Omental fat pad (tissue), 4 donors: ENCODE measurements at places on chromosomes 4 and X. TPM values are rescaled to one million over a fixed set of nuclear protein-coding genes. Genes with fewer than 3 reads are reported as not detected.

- no peak for DNase-seq
Observed at GRCh38 chr4:55781341-55781740, 38.2 kb upstream of the EXOC1L start.

DNA sequence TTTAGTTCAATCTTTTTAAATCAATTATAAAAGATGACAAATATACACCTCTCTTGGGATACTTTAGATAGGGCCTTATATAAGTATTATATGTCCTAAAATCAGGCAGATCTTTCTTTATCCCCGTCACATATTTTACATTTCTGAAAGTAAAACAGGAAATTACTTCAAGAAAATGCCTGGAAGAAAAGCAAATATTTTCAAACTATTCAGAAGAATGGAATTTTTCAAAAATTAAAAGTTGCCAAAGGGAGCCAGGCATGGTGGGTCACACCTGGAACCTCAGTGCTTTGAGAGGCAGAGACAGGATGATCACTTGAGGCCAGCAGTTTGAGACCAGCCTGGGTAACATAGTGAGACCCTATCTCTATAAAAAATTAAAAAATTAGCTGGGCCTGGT is 34.4 kb downstream of the MGARP start:
- DNase-seq, result no peak

- DNase-seq, result no peak
Observed at GRCh38 chr4:92111493-92111892, 192.3 kb upstream of the GRID2 start.

GRCh38 chrX:154057791-154058190 is 38.1 kb upstream of the IRAK1 start:
- no peak for DNase-seq

DNA sequence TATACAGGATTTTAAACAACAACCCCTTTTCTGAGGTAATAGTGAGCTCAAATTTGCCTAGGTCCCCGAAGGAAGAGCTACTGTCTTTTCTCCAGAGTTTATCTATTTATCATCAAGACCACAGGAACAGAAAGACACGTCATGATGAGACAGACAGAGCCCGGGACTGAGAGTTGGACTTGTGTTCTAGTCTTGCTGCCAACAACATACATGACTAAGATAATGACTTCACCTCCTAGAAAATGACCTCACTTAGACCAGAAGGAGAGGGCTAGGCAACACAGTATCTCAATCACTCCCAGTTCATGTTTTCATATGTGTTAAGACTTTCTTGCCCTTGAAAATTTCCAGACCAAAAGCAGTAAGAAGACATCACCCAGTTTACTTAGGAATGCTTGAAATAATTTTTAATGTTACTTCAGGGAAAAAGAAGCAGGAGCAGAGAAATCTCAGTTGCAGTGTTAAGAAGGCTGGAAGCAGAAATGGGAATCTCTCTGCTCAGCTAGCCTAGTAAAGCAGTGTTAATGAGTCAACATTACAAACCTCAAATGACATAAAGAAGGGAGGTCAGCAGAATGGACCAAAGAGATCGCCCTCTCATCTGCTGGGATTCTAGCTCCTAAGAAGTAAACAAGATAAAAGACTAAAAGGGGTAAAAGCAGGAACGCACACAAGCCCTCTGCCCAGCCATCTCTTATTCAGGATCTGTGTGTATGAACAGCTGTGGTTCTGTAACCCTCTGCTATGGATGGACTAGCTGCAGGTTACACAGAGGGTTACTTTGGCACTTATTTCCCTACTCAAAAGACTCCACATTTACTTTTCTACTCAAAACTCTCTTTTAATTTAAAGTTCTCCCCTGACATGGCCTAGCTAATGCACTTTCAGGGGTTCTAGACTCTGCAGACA is 24.8 kb downstream of the PDGFC start:
- no peak for DNase-seq

- no peak for DNase-seq
Observed at GRCh38 chr4:187370918-187371317, 624.7 kb upstream of the ZFP42 start.

GRCh38 chrX:9862525-9862924 is 76.3 kb downstream of the SHROOM2 start:
- DNase-seq, result no peak

- DNase-seq, result no peak
Observed at GRCh38 chr4:128303405-128303785, 15.8 kb upstream of the PGRMC2 start.

DNA sequence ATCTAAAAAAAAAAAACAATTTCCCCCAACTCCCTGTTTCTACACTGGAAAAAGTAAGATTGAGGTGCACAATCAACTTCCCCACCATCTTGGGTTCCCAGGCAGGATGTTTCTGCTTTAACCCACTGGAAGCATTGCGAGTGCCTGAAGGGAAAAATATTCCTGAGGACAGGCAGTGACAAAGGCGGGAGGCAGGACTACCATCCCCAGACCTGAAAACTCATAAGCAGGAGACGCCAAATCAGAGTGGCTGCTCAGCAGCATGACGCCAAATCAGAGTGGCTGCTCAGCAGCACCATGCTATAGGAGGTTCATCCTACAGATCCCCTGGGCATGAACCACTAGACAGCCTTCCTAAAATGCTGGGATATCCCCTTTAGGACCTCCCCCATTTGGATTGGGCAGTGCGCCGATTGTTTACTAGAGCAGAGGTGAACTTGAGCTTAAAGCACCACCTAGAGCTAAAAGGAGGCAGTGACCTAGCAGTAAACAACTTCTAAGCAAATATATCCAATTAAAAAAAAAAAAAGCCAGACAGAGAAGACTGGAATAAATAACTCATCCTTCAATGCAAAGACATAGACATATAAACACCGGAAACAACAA is 35.0 kb upstream of the GK start:
- DNase-seq, result no peak

DNA sequence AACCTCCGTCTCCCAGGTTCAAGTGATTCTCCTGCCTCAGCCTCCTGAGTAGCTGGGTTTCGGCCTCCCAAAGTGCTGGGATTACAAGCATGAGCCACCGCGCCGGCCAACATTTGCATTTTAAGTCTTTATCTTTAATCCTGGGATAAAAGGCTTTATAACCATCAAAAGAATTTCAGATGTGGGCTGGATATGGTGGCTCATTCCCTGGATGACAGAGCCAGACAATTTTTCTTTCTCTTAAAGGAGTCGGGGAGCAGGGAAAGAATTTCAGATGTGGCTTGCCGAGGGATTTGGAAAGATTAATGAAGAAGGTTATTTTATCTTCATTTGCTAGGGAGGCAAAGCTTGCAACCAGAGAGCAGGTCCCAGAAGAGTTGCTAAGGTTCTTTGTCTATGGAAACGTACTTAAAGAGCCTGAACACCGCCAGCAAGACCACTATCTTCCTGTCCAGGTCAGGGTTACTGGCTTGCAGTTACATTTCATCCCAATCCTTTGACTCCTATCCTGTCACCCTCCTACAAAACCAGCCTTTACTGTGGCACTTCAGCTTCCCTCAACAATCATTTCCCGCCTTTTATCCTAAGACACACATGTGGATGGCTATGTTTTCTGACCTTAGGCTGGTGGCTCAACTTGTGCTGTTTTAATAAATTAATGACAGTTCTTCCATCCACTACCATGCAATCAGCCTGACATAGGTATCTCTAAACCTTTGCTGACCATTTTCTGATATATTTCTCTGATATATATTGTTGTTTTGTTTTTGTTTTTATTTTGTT is 3.9 kb upstream of the KLHL8 start:
- no peak for DNase-seq

DNA sequence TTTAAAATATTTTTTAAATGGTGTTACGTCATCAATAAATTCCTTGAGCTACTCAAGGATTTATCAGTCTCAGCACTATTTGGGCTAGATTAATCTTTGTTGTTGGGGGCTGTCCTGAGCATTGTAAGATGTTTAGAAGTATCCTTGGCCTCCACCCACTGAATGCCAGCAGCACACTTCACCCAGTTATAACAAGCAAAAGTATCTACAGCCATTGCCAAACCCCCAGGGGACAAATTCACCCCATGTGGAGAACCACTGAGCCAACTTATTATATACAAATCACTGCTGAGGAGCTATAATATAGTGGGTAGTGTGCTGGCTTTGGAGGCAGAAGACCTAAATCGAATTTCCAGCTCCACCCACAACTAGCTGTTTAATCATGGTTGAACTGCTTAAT is 58.3 kb downstream of the ATP10D start:
- no peak for DNase-seq

GRCh38 chrX:72081605-72082320 is 50.0 kb downstream of the RTL5 start:
- no peak for DNase-seq

DNA sequence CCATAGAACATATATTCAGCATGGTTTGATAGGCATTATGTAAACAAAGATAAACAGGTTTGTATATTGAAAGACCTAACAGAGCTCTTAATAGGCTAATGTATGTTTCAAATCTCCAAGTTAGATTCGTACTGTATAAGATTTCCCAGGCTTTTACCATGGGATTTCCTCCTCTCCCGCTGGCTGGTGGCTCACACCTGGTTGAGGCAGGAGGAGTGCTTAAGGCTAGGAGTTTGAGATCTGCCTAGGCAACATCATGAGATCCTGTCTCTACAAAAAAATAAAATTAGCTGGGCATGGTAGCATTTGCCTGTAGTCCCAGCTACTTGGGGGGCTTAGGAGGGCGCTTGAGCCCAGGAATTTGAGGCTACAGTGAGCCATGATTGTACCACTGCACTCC is 5.4 kb downstream of the CPE start:
- DNase-seq, result no peak

- DNase-seq, result no peak
Observed at GRCh38 chr4:32161392-32161791, 1441.2 kb downstream of the PCDH7 start.

GRCh38 chr4:139658185-139658584 is 7.4 kb upstream of the MGST2 start:
- DNase-seq, result no peak

GRCh38 chr4:77044461-77045150 is 31.2 kb downstream of the CCNI start:
- no peak for DNase-seq

- no peak for DNase-seq
Observed at GRCh38 chr4:21884615-21885014, 64.0 kb downstream of the KCNIP4 start.

- DNase-seq, result no peak
Observed at GRCh38 chrX:150253959-150254620, 109.0 kb upstream of the MAMLD1 start.

DNA sequence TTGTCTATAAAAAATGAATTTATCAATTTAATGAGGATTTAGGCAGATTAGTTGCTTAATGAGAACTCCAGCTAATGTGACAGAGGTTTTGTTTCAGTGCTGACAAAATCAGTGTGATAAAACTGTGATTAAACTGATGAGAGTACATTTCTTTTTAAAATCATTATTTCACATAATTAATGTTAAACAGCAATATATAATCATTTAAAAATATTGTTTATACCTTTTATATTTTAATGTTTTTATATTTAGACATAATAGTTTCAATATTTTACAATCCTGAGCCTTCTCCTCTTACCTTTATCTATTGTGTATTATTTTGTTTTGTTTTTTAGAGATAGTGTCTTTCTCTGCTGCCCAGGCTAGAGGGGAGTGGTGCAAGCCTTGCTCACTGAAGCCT is 47.1 kb upstream of the MAB21L2 start:
- no peak for DNase-seq

DNA sequence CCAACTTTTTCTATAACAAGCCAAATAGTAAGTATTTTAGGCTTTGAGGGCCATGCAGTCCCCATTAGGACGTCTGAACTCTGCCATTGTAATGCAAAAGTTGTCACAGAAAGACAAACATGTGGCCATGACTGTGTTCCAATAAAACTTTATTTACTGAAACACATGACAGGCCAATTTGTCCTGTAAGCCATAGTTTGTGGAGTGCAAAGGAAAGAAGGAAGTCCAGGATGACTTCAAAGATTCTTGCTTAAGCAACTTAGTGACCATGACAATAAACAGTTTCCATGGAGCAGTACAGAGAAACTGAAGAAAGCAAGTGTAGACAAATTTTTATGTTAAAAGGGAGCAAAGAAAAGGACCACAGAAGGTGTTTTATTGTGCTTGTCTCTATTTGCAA is 35.0 kb upstream of the MYOZ2 start:
- no peak for DNase-seq

DNA sequence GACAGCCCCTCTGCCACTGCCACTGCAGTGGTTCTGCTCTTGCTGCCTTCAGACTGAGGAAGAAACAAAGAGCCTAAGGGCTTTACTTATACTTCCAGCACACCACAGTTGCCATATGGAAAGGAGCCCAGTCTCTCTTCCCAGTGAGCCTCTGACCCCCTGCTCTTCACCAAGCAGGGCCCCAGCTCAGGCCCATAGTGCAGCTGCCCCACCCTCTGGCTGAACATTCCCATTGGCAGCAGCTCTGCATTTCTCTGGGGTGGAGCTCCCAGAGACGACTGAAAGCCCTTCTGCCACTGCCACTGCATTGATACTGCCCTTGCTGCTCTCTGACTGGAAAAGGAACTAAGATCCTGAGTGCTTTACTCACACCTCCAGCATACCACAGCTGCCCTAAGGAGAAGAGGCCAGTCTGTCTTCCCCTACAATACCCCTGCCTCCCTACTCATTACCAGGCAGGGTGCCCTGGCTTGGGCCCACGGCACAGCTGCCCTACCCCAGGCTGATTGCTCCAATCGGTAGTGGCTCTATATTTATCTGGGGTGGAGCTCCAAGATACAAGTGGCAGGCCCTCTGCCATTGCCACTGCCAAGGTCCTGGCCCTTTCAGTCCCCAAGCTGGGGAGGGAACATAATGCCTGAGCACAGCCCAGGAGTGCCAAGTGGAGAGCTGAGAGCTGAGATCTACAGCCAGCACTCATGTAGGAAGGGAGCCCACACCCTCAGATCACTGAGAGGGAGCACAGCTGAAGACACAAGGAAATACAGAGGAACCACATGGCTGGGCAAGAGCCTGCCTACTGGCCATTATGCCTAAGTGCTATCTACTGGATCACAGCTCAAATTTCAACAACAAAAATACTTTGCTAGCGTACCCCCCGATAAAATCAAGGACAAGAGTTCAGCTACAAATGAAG is 36.0 kb downstream of the AWAT2 start:
- DNase-seq, result no peak

- DNase-seq, result no peak
Observed at GRCh38 chr4:174189392-174190015, 94.0 kb downstream of the FBXO8 start.

- DNase-seq, result no peak
Observed at GRCh38 chr4:73006286-73006990, 63.1 kb downstream of the COX18 start.

DNA sequence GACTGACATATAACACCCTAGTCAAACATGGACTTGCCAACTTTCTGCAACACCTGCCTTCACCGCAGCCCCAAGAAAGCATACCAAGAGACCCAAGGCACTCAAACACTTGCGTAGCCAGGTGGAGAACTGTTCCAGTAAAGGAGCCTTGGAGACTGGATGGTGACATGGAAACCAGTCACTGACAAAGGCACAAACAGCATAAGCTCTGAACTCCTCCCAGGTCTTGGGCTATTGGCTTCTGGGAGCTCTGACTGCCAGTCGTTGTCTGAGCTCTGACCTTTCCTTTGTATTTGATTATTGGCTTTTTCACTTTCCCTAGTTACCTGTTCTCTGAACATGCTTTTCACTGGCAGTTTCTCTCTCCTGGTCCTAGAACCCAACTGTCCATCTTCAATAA is 38.3 kb downstream of the ARAP2 start:
- no peak for DNase-seq

ETDB gene
- total RNA-seq, result not detected

NR0B1 gene
- total RNA-seq, result 0.28 TPM

SMR3B gene
- not detected for total RNA-seq

ERAS gene
- not detected for total RNA-seq

MAML3 gene
- 12.0 TPM for total RNA-seq

EDNRA gene
- total RNA-seq, result 3.5 TPM

ZFP42 gene
- total RNA-seq, result 0.46 TPM

CENPVL3 gene
- not detected for total RNA-seq

AREG gene
- 46.2 TPM for total RNA-seq

LUZP4 gene
- not detected for total RNA-seq

SLC7A11 gene
- total RNA-seq, result 1.5 TPM

NDNF gene
- total RNA-seq, result 1.5 TPM
